ENCODE measurements at places on chromosomes 6 and 20.

GRCh38 chr6:27814665-27815424 lies 97.4 kb downstream of the OR2B2 start:
- peak; percentile 88 for DNase-seq

DNA sequence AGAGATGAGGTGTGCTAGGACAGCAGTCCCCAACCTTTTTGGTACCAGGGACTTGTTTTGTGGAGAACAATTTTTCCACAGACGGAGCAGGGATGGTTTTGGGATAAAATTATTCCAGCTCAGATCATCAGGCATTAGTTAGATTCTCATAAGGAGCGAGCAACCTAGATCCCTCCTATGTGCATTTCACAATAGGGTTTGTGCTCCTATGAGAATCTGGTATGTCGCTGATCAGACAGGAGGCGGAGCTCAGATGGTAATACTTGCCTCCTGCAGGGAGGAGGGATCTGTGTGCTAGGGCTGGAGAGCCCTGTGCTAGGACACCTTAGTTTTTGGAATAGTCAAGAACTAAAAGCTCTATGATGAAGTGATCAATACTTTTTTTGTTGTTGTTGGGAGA lies 2.5 kb downstream of the SMIM13 start:
- DNase-seq: no peak

DNA sequence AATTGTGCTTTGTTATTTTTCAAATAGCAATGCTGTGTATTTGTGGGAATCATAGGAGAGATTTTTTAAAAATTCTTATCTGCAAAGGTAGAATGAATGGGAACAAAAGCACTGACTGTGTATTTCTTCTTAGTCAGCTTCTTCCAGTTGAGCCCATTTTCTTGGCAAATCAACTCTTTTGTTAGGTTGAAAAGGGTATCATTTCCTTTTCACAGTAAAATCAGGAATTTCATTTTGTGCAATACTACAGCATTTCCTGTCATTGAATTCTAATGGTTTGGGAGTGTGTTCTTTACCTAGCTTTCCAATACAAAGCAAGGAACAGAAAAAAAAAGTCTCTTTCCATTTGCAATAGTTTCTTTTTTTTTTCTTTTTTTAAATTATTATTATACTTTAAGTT lies 19.0 kb upstream of the EXOC2 start:
- no peak for DNase-seq

GRCh38 chr20:53677447-53678314 lies 84.0 kb upstream of the ZNF217 start:
- no peak for DNase-seq

GRCh38 chr20:46703435-46703834 lies 6.0 kb upstream of the SLC2A10 start:
- DNase-seq: no peak

- DNase-seq: peak; percentile 59
Measured at GRCh38 chr6:28606424-28607391, 81.0 kb downstream of the GPX5 start.

GRCh38 chr20:56358600-56359211 lies at the start of gene FAM210B:
Gene FAM210B, plus strand, starts transcription at chr20:56358974. Its CDS starts 32 bp downstream, at chr20:56359006.
- DNase-seq: peak; percentile 85

GRCh38 chr6:98546376-98546775 lies 288.0 kb upstream of the POU3F2 start:
- DNase-seq: no peak

- no peak for DNase-seq
Measured at GRCh38 chr6:150403458-150404246, 34.8 kb downstream of the IYD start.

- no peak for DNase-seq
Measured at GRCh38 chr20:38298768-38299288, 5.1 kb upstream of the BPI start.

- no peak for DNase-seq
Measured at GRCh38 chr6:109010705-109011102, 83.9 kb downstream of the SESN1 start.

DNA sequence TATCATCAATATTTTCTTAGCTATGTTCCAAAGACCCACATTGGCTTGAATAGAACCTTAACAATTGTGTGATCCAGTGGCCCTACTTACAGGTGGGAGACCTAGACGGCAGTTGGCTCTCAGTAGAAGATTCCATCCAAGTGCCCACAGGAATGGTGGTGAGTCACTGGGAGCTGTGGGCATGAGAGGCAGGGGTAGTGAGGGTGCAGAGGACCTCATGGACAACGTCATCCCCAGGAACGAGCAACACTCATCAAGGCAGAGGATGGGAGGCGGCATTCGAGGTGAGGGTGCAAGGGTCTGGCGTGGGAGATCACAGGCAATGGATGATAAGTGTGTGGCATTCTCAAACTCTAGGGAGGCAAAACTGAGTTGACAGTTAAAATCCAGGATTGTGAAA lies 17.5 kb upstream of the SPO11 start:
- DNase-seq: no peak

DNA sequence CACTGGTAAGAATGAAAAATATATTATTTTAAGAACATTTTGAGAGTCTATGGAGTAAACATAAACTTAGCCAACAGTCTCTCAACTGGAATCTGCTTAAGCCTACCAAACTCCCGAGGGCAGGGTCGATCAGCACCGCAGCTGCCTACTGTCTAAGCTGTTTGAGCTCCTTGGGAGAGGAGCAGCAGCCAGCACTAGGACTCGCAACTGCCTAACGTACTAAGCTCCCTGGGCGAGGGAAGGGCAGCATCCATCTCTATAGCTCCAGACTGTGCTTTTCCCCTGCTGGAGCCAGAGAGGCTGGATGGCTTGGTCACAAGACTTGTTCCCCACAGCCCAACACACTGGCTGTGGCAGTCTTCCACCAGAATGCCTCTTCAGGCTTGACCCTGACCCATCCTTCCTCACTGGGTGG lies 96.4 kb downstream of the MOXD1 start:
- DNase-seq: no peak

GRCh38 chr20:44287272-44288097 lies 23.5 kb downstream of the FITM2 start:
- DNase-seq: no peak

- DNase-seq: no peak
Measured at GRCh38 chr6:20706238-20706938, 172.1 kb downstream of the CDKAL1 start.

DNA sequence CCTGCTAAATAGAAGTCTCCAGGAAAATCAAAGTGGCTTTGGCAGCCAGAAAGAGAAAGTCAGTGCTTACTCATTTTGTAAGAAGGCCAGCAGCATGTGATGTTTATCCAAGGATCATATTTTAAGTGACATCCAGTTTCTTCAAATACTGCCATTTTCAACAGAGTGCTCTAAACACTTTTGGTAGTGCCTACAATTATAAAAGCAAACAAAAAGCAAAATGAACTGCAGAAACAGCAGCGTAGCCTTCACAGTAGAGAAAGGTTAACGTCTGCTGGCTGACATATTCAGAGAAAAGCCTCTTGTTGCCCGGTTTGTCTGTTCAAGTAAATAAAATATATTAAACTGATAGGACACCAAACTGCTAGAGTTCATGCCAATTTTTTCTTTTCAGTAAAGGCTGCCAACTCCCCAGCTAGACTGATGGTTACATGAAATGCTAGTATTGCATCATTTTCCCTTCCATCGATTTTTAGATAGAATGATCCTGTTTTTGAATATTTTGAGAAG lies 705.7 kb upstream of the SLC35B3 start:
- DNase-seq: no peak

GRCh38 chr20:63364801-63365585 lies 3.8 kb upstream of the CHRNA4 start:
- no peak for DNase-seq

DNA sequence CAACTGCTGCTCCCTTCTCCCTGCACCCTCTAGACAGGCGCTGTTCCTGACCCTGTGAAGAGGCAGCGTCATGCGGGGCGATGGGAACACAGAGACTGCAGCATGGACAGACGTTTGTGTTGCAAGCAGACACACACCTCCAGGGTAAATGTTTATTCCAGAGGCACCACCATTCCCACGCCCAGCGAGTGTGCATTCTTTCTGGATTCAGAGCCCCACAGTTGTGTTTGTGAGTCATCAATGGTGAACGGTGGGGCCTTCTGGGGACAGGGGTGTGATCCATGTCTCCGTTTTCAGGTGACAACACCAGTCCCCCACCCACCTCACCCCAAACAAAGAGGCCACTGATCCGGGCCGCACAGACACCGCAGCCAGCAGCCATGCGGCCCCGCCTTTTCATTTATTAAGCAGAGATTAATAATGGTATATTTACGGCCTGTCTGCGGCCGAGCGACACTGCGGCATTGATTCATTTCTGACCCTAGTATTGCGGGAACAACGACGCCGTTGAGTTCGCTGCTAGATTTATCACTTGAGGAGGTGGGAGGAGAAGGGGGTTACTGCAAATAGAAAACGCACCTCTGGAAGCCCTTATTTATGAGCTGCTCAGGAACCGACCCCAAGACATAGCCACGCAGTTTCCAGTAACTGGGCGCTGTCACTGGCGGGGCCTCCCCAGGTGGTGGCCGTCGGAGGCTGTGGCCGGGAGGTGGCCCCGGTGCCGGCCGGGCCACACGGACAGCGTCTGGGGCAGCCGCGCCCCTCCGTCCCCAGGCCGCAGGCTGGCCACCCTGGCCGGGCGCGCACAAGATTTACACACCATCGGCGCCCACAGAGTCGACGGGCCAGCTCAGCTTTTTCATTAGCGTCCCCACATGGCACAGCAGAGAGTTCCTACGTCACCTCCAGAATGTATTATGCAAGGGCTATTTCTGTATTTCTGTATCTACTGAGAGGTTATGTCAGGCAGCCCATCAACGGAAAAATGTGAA lies 367.6 kb downstream of the THBS2 start:
- DNase-seq: no peak

GRCh38 chr6:39881851-39882530 lies 52.3 kb downstream of the MOCS1 start:
- no peak for DNase-seq

- DNase-seq: no peak
Measured at GRCh38 chr6:140201787-140202458, 827.5 kb upstream of the CITED2 start.

DNA sequence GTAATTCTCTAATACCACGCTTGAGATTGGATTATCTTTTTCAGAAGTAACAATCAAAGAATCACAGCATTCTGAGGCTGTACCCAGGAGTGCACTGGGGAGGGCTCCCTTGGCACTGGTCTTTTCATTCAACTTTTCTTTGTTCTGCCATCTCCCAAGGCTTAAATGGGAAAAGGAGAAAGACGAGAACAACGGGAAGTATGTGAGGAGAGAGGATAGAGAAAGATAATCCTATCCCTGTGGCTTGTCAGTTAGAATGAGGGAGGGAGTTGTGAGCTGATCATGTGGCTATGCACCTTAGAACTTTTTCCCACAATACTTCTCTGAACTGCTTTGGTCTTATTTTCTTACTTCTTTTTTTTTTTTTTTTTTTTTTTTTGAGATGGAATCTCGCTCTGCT lies 83.1 kb downstream of the CAP2 start:
- no peak for DNase-seq

GRCh38 chr6:113149511-113149910 lies 707.6 kb upstream of the MARCKS start:
- DNase-seq: no peak

- DNase-seq: no peak
Measured at GRCh38 chr6:25717866-25718740, 36.4 kb upstream of the SLC17A4 start.

GRCh38 chr6:27897580-27898206 lies 14.5 kb downstream of the OR2B2 start:
- DNase-seq: no peak

DNA sequence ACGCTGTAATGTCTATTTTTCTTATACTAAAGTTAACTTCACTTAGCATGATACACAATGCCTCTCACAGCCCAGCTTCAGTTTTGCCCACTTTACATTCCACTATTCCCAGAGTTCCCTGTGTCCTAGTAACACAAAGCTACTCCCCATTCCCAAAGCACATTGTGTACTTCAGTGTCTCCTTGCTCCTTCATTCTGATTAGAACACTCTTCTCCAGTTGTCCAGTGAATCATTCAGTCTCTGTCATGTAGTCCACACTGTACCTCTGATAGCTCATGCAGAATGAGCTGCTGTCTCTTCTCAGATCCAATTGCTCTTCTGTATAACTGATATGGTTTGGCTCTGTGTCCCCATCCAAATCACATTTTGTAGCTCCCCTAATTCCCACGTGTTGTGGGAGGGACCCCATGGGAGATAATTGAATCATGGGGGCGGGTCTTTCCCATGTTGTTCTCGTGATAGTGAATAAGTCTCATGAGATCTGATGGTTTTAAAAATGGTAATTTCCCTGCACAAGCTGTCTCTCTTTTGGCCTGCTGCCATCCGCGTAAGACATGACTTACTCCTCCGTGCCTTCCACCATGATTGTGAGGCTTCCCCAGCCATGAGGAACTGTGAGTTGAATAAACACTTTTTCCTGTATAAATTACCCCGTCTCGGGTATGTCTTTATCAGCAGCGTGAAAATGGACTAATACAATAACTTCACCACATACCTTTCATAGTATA lies 2.1 kb upstream of the TMX4 start:
- DNase-seq: no peak

- no peak for DNase-seq
Measured at GRCh38 chr6:44500074-44500473, 112.6 kb downstream of the CDC5L start.

GRCh38 chr20:59159493-59160376 lies 3.9 kb upstream of the ZNF831 start:
- no peak for DNase-seq

DNA sequence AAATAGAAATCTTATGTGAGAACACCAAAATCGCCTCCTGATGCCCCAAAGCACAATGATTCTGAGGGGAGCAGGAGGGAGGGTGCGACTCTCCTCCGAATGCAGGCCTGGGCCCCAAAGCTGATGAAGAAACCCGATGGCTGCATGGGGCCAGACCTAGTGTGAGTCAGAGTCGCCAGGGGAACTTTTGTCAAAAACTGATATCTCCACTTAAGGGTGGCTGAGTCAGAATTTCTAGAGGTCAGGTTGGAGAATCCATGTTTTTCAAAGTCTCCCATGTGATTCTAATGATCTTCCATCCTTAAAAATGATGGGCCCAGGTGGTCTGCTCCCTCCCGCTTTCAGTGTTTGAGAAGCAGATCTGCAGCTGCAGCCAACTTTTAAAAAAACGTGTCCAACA lies 172.8 kb downstream of the BACH2 start:
- DNase-seq: no peak

Data from GM06990 (cell line).